ENCODE measurements at places on chromosomes 6 and 20.

DNA sequence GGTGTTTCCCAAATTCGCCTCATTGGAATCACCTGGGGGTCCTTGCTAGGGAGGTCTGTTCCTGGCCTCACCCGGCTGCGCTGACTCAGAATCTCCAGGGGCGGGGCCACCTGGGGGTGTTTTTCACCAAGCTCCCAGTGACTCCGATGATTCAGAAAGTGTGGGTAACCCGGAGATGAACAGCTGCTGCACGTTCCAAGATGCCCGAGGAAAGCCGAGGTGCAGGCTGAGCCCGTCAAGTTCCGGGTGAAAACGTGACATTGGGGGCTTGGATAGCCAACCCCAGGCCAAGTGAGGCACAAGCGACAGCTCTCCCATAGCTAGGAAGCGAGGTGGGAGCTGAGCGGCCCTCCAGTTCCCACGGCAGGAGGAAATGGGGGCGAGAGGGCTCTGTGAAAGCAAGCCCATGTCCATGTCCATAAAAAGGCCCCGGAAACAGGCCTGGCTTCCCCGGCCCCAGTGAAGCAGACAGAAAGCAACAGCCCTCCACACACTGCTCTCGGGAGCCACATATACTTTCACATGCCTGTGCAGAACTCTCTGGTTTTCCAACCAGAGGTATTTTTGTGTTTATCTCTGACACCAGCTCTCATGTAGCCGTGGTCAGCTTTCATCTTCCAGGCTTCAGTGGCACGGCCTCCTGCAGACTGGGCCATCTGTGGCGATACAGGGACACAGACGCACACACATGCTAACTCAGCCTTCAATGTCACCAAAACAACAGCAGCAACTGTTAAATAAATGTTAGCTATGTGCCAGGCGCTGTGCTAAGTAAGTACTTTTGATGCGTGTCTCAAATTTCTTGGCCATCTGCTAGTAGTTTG is 90.7 kb upstream of the CCDC28A start:
- no peak for DNase-seq

GRCh38 chr6:84773431-84774156 is 9.2 kb upstream of the TBX18 start:
- DNase-seq = no peak

DNA sequence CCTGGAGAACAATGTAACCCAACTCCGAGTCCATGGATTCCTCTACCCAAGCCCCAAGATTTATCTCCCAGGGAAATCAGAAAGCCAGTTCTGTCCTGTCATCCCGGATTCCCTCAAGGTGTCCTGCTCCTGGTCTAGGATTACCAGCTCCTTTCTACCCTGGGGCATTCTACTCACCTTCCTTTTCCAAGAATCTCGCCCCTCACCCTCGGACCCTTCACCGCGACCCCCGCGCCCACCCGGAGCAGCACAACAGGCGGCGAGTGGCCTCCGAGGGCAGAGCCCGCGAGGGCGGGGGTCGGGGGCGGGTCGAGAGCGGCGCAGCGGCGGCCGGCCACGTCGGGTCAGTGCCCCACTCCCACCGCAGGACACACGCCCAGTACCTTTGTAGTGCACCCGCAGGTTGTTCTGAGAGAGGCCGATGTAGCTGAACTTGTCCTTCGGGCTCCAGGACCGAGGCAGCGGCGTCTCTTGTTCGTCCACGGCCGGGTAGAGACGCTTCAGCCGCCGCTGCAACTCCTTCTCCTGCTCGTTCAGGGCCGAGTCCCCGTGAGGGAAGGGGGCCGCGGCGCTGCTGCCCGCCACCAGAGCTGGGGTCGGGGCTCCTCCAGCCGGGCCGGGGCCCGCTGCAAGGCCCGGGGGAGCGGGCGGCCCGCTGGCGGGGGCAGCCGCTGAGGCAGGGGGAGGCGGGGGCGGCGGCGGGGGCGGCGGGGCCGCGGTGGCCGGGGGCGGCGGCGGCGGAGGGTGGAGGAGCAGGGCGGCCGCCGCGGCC is 897 bp downstream of the RANBP9 start:
- DNase-seq = no peak

GRCh38 chr6:81572020-81572419 is 180.5 kb downstream of the TENT5A start:
- no peak for DNase-seq

GRCh38 chr20:10469599-10469998 is 34.5 kb downstream of the SLX4IP start:
- peak; percentile 60 for DNase-seq

- DNase-seq = peak; percentile 26
Observed at GRCh38 chr20:19012676-19013075, 199.1 kb downstream of the SCP2D1 start.

DNA sequence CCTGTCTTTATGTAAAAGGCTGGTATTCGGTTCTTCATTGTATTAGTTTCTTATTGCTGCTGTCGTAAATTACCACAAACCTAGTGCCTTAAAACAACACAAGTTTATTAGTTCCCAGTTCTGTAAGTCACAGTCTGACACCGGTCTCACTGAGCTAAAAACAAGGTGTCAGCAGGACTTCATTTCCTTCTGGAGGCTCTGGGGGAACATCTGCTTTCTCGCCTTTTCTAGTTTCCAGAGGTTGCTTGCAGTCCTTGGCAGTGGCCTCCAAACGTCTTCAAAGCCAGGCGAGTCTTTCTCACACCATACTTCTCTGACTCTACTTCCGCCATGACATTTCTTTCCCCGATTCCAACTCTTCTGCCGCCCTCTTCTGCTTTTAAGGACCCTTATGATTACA is 43.0 kb upstream of the ZFAND3 start:
- DNase-seq = peak; percentile 6

GRCh38 chr20:11890331-11891076 is 27.2 kb upstream of the BTBD3 start:
- peak; percentile 85 for DNase-seq

- DNase-seq = no peak
Observed at GRCh38 chr6:67933278-67933677, 701.8 kb upstream of the ADGRB3 start.

GRCh38 chr20:4457566-4458543 is 263.9 kb upstream of the PRND start:
- no peak for DNase-seq

DNA sequence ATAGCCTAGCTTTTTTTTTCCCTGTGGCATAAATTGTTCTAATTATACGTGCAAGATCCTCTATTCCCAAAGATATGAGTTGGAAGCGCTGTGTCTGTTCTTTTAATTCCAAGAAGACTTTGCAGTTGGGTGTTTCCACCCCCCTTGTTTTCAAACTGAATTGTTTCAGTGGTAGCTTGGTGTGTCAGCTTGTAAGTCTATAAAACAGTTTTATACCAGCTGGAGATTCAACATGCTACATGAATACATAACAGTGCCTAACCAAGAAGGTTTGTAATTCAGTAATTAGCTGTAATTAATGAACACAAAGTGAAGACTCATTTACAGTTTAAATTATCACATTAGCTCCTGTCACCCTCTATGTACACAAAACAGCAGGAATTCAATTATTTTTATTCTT is 154.0 kb downstream of the ZNF217 start:
- no peak for DNase-seq

- DNase-seq = peak; percentile 51
Observed at GRCh38 chr6:149266659-149267058, 50.9 kb upstream of the TAB2 start.

DNA sequence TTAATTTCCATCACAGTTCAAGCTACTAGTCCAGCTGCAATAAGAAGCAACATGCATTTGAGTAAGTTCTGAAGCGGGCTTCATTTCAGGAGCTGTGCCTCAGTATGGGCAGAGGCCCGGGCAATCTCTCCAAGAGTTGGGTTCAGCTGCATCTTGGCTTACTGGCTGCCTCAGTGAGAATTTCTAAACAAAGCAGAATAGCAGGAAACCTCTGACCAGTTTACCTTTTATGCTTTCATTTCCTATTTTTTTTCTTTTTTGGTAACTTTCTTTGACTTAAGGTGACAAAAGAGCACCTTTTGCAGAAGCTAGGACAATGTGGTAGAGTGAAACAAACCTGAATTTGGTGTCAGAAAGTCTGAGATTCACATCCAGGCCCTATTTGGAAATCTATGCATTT is 51.0 kb upstream of the FBXO30 start:
- no peak for DNase-seq

- DNase-seq = no peak
Observed at GRCh38 chr6:168732676-168733075, 291.7 kb downstream of the SMOC2 start.

DNA sequence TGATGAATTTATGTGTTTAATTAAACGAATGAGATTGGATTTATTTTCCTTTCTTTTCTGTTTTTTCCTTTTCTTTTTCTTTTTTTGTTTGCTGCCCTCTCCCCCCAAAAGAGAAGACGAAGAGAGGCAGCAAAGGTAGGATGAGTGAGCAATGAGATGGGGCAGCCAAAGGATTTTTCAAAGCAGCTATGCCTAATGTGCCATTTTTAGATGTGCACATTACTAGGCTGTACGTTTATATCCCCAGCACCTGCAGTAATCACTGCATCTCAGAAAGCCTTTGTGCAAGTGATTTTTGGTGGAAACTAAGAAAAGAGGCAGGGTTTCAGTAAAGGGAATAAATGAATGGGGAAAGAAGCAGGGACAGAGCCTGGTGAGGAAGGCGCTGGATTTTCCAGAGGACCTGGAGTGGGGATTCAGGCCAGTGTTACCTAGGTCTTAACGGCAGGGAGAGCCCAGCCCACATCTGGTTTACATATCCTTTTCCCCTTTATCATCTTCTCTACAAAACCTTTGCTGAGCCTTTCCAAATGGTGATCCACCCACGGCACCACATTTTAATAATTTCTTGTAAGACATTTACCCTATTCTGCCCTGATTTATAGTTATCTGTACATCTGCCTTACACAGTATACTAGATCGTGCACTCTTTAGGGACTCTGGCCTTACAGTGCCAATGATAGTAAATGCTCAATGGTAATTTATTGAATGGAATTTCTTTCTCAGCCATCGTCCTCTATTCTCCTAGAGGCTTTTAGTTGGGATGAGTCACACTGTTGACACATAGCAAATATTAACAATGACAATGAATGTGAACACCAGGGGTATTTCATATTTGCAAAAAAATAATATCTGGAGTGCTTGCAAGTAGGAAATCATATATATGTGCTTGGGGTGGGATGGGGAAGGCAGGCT is 38.3 kb upstream of the ATXN1 start:
- DNase-seq = no peak

DNA sequence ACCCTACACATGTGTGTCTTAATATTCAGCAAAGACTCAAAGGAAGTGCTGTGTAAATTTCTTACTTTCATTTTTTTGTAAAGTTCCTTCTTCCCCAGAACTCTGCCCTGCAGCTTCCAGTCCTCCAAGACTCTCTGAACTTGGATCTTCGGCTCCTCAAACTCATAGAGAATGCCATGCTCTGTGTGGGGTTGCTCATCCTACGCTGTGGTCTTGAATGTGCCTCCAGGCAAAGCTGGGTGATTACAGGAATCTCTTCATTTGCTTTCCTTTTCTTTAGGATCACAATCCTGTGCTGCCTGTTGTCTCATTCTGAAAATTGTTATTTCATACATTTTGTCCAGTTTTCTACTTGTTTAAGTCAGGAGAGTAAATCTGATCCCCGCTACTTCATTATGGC is 14.5 kb upstream of the CDC5L start:
- DNase-seq = no peak

- DNase-seq = no peak
Observed at GRCh38 chr6:132961122-132961521, 146.8 kb downstream of the RPS12 start.

- no peak for DNase-seq
Observed at GRCh38 chr20:46923550-46923949, 28.9 kb downstream of the EYA2 start.

DNA sequence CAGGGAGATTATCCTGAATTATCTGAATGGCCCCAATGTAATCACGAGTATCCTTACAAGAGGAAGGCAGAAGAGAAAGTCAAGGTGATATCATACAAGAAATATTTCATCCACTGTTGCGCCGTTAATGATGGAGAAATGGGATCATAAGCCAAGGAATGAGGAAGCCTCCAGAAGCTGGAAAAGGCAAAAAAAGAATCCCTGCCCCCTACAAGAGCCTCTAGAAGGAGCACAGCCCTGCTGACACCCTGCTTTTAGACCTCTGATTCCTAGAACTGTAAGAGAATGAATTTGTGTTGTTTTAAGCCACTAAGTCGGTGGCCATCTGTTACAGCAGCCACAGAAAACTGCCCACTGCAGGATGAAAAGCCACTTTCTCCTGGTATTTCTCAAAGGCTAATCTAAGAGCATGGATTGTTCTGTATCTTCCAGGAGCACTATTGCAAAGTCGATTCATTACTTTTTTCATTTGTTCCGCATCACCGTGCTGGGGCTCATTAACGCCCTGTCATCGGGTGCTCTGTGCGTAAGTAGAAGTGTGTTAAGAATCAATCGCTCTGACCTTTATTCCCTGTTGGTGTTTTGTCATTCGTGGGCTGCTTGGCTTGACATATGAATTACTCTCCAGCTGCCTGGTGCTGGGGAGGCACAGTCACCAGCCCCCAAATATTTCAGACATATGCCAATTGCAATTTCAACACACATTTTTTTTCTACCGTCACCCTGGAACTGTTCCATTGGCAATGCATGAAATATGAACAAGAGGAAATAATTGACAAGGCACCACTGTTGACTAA is 117.0 kb downstream of the PCSK2 start:
- no peak for DNase-seq

GRCh38 chr6:109515781-109516409 is 32.9 kb upstream of the ZBTB24 start:
- DNase-seq = peak; percentile 13

- DNase-seq = peak; percentile 10
Observed at GRCh38 chr6:108250240-108250866, 10.5 kb downstream of the SNX3 start.

All from inflammatory macrophage (primary cell).